ENCODE measurements at places on chromosomes 12 and 14.

- DNase-seq = no peak
Observed at GRCh38 chr14:75273272-75274049, 5.2 kb upstream of the FOS start.

DNA sequence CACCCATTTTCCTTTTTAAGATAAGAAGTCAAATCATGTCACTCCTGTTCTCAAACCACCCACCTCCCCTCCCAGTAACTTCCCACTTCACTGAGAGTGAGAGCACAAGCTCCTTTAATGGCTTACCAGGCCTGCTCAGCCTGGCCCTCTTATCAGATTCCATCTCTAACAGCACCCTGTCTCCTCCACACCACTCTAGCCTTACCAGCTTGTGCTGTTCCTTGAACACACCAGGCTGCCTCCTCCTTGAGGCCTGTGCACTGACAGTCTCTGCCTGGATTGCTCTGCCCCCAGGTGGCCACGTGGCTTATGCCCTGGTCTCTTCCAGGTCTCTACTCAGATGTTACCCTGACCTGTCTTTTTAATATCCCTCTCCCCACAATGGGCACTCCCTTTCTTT is 40.1 kb upstream of the EVL start:
- DNase-seq = no peak

DNA sequence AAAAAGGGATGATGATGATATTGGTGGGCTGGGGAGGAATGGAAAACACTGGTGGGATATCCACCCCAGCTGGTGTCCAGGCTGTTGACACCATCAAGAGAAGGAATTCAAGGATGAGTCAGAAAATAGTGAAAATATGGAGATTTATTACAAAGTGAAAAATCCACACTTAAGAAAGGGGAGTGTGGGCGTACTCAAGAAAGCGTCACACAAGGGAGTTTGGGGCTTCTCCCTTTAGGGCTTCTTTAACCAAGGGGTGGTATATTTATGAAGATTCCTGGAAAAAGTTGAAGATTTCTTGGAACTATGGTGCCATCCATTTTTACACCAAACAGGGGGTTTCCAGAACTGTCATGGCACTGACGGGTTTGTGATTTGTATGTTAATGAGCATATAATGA is 63.1 kb upstream of the ARID2 start:
- no peak for DNase-seq

- DNase-seq = no peak
Observed at GRCh38 chr14:68578597-68578996, 214.3 kb downstream of the ZFP36L1 start.

DNA sequence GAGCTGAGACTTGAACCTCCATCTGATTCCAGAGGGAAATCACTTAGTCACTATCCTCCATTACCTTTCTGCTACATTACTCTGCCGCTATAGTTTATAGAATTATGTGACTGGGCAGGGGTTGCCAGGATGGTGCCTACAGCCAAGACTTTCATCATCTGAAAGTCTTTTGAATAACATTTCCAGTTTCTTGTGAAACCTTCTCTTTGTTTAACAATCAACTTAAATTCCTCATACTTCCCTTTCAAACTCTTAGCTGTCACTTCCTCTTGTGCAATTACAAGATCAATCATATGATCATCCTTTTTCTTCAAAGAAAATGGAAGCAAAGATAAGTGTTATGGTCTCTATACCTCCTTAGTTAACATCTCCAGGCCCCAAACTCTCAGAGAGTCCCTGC is 25.4 kb upstream of the PELI2 start:
- no peak for DNase-seq

GRCh38 chr12:112946236-112947000 is 8.1 kb downstream of the OAS3 start:
- DNase-seq = no peak

DNA sequence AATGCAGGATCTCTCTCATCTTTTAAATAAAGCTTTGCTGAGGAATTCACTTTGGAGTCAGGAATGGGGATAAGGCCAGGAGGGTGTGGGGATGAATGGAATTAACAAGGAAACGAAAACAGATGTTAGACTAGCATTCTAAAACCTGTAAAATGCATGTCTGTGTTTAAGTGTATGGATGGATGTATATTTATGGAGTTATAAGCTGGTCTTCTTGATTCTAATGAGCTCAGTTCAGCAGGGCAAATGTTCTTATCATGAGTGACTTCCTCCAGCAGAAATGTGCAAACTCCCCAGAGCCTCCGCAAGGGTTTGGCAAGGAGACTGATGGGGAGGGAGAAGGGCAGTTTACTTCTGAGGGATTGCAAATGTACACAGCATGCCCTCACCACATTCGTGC is 149.1 kb downstream of the NTF3 start:
- DNase-seq = no peak

DNA sequence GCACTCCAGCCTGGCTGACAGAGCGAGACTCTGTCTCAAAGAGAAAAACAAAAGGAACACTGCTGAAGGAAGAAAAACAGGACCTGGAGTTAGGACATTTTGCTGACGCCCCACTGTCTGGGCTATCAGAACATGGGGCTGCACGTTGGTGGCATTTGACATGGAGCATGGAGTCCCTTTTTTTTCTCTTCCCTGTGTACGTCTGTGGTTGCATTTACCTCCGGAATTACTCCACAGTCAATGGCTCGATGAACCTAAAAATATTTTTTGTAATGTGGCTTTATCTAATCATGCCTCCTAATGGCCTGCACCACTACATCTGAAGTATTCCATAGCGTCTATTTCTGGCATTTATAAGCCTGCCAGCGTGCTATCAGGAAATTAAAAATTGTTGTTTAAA is 30.7 kb downstream of the TESC start:
- DNase-seq = no peak

DNA sequence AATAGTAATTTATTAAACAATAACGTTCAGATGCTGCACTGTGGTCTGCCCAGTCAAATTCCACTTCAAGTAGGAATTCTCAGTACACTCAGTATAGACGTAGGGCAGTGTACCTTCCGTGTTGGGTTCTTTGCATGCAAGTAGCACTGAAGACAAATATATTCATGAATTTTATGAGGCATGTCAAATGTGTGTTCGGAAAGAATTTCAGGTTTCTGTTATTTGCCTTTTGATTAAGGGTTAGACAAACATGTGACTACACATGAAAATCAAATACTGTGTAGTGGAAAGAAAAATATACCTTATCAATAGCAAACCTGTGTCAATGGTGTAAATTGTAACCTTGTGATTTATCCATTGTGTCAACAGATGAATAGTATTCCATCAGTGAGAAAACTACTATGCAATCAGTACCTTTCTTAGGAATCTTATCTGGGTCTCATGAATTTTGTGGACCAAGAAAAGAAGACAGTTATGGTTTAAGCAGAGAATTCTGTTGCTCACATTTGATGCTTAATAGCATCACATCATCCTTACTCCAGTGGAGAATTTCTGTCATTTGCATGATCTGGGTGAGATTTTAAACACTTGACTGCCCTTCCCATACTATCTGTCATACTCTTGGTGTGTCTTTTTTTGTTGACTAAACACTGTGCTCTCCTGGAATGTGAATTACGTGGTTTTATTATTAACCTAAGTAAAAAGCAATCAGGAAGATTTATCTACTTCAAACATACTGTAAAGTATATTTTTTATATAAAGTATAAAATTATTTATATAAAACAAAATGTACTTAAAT is 13.3 kb downstream of the TMEM260 start:
- DNase-seq = no peak

- no peak for DNase-seq
Observed at GRCh38 chr12:119375075-119375882, 40.8 kb downstream of the CCDC60 start.

GRCh38 chr12:32828552-32828951 is 68.0 kb downstream of the PKP2 start:
- no peak for DNase-seq

DNA sequence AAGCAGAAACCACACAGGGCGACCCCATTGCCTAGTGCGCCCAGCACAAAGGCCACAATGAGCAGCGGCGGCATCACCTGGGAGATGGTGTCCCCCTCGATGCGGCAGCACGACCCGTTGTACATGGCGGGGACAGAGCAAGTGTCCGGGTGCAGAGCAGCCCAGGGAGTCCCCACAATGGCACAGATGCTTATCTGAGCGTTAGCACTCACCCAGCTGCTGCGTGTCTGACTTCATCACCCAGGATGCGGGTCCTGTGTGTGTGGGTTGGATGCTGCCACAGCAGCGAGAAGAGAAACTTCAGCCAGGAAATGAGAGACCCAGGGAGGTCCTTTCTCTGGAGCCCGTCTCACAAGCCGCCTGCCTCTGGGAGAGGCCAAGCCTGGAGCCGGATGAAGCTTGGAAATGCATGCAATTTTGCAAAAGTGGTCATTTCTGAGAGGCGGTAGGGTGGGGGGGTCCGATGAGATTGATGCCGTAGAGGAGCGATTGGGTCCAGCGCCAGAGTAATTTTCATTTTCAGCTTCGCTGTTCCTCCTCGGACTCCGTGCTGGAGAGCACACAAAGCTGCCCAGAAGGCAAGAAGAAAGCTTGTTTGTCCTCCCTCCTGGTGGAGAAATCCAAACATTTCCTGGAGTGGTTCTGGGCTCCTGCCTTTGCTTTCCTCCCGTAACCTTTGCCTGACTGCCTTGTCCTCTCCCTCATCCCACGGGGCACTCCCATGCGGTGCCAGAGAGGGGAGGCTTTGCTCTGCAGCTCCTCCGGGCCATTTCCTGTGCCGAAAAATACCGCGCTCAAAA is at the start of gene HCAR1:
TSS of gene HCAR1 (minus strand) at position 630 of the 800 bp plus-strand sequence. CDS start at position 125, 505 bp downstream.
- DNase-seq = no peak

DNA sequence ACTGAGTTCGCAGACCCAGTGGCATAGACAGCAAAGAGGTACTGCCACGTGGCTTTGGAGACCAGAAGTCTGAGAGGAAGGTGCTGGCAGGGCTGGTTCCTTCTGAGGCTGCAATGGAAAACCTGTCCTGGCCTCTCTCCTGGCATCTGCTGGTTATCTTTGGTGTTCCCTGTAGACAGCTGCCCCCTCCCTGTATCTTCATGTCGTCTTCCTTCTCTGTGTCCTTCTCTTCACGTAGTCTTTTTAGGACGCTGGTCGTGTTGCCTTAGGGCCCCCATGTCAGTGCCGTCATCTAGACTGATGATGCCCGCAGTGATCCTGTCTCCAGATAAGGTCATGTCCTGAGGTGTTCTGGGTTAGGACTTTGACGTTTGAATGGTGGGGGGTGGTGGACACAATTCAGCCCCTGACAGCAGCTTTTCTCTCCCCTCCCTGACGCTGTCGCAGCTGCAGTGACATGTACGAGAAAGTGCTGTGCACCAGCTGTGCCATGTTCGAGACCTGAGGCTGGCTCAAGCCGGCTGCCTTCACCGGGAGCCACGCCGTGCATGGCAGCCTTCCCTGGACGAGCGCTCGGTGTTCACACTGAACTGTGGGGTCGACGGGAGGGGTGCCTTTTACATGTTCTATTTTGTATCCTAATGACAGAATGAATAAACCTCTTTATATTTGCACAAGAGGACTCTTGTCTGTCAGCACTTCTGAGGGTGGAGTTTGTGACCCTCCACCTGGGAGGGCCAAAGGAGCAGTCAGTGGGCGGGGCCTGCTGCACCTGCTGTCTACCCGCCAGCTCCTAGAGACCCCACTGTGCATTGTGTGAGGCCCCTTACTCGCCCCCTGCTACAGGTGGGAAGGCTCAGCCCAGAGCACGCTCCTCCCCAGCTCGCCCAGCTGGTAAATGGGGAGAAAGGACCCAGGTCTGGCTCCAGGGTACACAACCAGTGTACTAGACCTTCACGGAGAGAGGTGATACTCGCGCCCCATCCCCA is 6.3 kb downstream of the SIVA1 start:
- DNase-seq = no peak

DNA sequence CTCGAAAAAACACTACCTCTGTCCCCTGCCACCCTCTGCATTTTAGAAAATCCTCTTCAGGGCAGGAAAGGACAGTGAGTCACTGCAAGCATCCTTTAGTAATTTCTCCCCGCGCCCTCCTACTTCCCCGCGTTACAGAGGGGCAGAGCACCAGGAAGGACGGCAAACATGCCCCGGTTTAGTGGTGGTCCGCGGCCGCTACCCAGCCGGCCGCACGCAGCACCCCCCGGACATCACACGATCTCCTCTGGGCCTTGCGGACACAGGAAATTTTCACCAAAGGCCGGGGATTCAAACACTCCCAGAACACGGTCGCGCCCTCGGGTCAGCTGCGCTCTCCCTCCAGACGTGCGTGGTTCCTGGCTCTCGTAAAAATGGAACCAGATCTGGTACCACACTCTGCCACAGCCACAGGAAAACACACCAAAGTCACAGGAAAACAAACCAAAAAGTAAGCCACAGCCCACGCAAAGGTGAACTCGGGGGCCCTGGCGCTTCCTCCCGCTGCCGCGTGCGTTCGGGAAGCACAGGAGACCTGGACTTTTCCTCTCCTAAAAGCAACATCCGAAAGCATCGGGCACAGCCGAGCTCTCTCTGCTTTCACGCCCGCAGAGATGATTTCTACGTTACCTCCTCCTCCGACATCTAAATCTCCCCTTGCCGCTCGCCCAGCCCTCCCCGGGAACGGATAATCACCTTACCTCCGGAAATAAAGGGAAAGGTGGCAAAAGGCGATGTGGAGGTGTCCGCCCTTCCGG is 839 bp downstream of the SLC38A1 start:
- DNase-seq = no peak

DNA sequence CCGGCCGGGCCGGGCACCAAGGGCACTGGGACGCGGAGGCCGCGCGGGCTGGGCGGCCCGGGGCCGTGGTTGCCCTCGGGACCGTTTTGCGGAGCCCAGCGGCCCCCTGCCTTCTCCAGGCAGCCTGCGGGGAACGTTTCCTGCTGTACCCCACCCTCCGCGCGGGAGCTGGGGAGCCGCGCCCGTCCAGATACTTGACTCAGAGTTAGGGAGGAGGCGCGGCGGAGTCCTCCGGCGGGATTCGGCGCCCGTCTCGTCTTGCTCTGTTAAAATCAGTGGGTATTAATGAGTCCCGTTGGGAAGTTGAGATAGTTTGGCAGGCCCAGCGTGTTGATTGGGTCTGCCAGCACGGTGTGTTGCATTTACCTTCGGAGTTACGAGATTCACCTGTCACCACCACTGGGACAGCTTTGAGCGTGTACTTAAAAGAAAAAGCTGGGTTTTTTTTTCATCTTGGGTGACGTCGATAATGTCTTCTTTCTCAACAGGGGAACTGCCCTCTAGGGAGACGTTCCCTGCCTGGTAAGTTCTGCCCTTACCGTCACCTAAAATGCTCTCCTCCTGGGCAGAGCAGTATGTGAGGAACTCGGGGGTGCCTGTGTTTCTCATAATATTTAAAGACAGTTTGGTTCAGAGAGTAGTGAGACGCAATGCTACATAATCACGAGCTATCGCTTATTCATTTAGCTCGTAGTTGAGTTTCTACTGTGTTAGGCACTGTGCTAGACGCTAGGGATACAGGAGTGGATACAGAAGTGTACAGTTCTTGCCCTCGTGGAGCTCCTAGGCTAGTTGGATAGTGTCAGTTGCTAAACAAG is 596 bp downstream of the DLST start:
- DNase-seq = peak; percentile 71

DNA sequence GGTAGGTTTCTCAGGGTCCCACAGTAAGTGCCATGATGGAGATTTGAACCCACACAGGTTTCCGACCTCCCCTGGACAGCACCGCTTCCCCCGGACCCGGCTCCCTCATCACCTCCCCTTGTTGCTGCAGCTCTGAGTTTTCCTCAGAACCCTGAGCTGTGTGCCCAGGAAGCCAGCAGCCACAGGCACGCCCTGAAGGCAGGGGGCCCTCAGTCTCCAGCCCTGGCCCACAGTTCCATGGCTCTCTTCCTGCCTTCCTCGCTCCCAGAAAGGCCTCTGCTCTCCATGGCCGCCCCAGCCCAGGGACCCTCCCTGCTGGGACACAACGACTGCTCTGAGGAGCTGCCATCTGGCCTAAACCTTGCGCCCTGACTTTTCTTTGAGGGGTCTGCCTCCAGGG is 35.8 kb upstream of the PRIMA1 start:
- no peak for DNase-seq

Measured in hematopoietic multipotent progenitor cell treated with erythropoietin and hydrocortisone succinate and interleukin-3 and kit ligand, for 17 days (in vitro differentiated cells).